ENCODE measurements at places on chromosomes 16 and 17.

DNA sequence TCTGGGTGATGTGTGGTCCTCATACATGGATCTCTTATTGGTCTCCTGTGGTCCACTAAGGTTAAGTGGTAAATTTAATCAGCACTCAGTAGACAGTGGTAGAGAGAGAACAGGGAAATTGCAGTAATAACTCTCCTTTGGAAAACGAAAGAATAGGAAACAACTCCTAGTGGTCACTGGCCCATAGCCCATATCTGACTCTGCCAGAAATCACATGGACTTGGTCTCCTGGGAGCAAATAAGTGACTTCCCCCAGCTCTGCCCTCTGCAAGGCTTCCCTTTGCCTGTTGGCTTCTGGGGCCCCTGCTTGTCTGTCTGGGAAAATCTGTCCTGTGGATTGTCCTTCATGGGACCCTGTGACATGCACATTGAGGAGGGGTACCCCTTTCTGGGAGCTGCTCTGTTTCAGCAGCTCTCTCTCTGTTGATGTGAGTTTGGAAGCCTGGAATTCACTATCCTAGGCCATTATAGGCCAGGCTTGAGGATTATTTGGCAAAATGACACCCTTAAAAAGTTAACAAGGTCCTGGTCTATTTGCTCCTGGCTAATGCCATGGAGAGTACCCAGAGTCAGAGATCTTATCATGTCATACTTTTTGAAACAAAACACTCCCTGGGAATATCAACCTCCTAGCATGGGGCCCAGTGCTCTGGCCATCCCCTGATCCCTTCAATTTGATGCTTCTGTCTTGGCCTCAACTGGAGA is 58.0 kb upstream of the HNF1B start:
- no peak for DNase-seq

GRCh38 chr17:66348584-66349165 is 46.3 kb downstream of the PRKCA start:
- no peak for DNase-seq

DNA sequence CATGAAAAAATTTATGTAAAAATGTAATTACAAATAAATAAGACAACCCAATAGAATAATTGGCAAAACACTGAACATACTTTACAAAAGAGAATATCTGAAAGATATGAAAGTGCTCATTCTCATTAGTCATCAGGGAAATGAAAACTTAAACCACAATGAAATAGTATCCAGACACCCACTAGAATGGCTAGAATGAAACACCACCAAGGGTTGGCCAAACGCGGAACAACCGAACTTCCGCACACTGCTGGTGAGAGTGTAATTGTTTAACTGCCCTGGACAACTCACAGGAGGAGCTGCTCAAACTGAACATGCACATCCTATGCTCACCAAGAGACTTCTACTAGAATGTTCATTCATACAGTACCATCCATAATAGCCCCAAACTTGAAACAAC is 5.8 kb upstream of the ZDHHC7 start:
- no peak for DNase-seq

GRCh38 chr16:81220349-81220748 is 18.1 kb upstream of the BCO1 start:
- DNase-seq = no peak

DNA sequence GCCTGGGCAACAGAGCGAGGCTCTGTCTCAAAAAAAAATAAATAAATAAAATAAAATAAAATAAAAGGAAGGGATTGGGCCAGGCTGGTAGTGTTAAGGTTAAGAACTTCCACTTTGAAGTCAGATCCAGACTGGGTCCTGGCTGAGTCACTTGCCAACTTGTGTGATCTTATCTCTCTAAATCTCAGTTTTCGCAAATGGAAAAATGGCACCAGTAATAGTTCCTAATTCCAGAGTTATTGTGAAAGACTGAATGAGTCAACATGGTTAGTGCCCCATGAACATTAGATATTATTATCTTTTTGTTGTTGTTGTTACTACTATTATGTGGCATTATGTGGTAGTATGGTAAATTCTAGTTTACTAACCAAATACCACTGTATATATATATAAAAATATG is 188.0 kb upstream of the AXIN2 start:
- no peak for DNase-seq

GRCh38 chr16:89410794-89411309 is 79.5 kb downstream of the ANKRD11 start:
- DNase-seq = no peak

- DNase-seq = no peak
These were observed 358.7 kb downstream of the SLC39A11 start for GRCh38 chr17:72733619-72734282.

GRCh38 chr17:6135236-6135635 is 65.1 kb downstream of the WSCD1 start:
- no peak for DNase-seq

DNA sequence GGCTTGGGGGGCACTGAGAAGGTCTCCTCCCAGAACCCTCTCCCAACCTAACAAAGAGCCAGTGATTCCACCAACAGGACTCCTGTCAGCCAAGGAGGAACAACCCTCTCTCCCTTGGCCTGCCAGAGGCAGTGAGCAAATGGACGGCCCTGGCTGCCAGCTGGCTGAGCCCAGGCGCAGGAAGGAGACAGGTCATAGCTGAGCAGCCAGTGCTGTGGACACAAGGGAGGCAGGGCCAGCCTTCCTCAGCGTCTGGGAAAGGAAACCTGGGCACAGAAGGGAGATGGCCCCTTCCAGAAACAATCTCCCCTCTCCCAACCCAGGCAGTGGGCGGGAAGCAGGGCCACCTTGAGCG is 2.1 kb downstream of the MPO start:
- DNase-seq = no peak

DNA sequence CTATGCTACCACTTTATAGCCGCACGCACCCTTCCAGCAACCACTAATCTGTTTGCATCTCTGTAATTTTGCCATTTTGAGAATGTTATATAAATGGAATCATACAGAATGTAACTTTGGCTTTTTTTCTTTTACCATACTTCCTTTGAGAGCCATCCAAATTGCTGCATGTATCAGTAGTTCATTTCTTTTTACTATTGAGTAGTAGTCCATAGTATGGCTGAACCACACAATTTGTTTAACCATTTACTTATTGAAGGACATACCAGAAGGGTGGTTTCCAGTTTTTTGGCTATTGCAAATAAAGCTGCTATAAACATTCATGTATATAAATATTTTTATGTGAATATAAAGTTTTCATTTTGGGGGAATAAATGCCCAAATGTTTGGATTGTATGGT is 8.8 kb downstream of the TENT4B start:
- DNase-seq = no peak

GRCh38 chr16:88194397-88195268 is 188.1 kb upstream of the ZNF469 start:
- no peak for DNase-seq

DNA sequence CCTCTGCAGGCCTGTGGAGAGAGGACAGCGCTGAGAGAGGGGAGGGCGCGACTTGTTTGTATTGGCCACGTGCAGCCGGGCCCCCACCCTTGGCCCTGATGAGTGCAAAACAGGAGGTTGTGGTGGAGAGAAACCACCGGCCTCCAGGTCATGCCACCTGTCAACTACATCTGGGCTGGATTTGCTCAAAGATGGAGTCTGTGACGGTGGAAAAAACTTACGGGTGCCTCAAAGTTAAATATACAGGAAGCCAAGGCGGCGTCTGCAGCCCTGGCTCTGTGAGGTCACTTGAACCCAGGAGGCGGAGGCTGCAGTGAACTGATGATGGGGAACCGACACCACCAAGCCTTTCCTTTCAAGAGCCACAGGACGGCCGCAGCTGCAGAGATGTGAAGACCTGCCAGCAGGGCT is 15.7 kb downstream of the C16orf74 start:
- no peak for DNase-seq

GRCh38 chr17:83103200-83103942 is 24.0 kb downstream of the METRNL start:
- no peak for DNase-seq

DNA sequence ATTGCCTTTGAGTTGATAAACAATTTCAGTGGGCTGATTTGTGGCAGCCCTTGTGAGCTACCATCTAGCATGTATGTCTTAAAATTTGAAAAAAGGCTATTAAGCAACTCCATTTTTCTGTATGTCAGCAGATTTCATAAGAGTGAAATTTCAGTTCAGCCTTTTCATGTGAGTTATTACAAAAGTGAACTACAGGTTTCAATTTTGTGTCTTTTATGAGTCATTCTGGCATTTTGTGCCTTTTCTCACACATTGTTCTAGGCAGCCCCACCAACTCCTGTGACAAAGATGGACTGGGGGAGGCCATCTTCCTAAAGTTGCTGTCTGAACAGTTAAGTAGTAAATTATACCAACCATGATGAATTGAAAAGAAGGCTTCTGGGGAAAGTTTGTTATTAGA is 52.1 kb downstream of the USP10 start:
- DNase-seq = no peak

- DNase-seq = no peak
These were observed 12.6 kb downstream of the HID1 start for GRCh38 chr17:74959826-74960515.

- DNase-seq = no peak
These were observed 13.1 kb upstream of the RNF135 start for GRCh38 chr17:30957741-30958140.

DNA sequence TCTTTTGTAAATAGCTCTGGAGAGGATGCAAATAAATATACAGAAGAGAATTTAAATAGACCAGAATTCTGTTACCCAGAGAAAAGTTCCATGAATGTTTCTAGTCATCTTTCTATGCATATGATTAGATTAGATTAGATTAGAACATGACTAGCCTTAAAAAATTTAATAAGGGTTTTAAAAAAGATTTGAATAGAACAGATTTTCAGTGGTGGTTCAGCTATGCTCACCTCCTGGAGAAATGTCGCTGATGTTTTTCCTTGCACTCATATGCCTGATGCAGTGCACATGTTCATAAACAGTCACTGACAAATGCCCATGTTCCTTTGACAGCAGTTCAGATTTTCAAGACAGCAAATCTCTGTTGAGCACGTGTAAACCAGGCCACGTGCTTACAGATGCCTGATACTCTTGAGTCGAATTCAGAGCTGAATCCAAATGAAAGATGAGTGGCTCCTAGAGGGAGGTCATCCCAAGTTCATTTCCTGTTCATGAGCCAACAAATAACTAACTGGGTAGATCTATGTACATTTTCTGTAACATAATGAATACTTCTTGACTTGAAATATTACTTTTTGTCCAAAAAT is 19.9 kb upstream of the RAB11FIP4 start:
- no peak for DNase-seq

DNA sequence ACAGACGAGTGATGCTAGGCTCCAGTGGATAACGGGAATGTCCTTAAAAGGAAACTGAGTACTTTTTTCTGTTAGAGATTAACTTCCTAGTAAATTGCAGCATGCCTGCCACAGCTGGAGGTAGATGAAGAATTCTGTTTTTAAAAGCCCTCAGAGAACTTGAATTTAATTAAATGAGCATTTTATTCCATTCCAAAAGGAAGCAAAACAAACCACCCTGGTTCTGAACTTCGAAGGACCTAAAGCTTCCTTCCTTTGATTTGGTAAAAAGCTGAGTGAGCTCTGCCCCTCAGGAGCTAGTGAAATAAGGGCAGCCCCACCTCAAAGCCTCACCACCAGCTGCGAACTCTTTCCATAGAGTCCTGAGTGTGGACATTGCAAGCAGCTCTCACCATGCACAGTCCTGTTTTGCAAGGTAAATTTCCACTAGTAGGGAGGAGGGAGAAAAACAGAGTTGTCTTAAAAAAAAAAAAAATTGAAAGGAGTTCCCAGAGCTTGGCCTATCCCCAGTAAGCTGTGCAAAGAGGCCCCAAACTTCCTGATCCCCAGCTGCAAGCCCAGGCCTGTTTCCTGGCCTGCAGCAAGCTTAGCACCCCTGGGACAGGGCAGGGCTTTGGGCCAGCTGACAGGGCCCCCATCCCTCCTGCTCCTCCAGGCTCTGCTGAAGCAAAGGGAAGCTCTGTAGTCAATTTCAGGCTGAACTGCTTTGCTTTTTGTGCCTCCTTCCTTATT is 11.2 kb downstream of the CHD9NB start:
- DNase-seq = no peak

GRCh38 chr17:73482894-73483293 is 161.4 kb downstream of the SDK2 start:
- no peak for DNase-seq
